D721Med (cell line): ENCODE measurements at places on chromosomes 7 and 10.

- DNase-seq, result no peak
These were observed 25.8 kb upstream of the ZRANB1 start for GRCh38 chr10:124916098-124916584.

DNA sequence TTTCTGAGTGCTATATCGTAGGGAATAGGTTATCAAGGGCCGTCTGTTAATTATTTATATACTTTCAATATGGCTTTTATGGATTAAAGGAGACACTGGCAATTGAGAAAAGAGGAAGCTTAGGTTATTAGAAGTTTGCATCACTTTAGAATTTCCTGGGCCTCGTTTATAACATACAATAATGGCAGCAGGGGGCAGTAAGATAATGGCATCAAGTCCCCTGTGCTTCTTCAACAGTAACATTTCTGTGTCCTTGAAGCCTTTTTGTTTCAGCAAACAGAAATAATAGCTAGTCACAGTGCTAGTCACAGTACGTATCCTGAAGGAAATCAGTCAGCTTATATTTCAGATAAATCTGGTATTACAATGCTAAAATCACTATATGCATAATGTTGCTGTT lies 41.9 kb downstream of the SPAM1 start:
- no peak for DNase-seq

DNA sequence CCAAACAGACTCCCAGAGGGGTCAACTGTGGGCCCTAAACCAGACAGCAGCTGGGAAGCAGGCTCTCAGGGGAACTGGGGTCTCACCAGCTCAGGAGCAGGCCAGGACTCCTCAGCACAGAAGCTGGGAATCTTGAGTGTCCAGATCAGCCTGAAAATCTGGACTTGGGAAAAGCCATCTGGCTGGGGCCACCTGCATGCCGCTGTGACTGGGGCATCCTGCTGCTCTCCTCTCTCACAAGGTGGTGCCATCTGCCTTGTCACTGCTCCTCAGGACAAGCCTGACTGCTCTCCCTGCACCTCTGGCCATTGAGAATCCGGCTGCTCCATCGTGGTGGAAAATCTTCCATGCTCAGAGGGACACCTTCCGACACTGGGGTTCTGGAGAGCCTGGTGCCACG lies 141.4 kb downstream of the PLPP4 start:
- DNase-seq, result no peak

- no peak for DNase-seq
These were observed 134.8 kb downstream of the PHTF2 start for GRCh38 chr7:77933394-77933793.

DNA sequence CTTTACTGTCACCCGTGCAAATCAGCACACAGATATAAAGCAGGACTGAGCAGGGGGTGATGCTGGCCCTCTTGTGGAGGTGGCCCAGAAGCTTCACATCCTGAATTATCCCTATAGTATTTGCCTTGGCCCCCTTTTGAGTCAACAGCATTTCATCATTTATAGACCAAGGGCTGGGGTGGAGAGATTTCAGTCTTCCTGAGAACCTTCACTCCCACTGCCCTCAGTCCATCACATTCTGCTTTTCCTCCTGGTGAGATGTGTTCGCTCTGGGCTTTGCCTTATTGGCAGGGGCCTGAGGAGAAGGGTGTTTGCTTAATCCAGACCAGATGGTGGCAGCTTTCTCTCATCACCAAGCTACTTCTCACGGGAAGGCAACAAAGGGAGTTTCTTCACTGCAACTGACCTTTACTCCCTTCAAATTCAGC lies 47.7 kb downstream of the NOC3L start:
- no peak for DNase-seq

DNA sequence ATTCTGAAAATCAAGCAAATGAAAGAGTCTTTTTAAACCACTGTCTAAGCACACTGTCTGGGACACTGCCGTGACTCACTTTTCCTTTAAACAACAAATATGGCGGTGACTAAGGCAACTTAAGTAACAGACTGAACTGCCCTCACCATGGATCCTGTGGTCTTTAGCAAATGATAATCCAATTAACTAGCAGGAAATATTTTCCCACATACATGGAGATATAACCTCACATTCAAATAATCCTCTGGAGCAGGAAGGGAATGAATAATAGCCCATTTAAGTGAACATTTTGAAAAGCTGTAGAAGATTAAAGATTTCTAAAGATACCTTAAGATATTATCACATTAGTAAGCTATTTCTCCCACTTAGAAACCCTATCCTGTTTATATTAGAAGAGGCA lies 40.3 kb upstream of the LRRC17 start:
- DNase-seq, result no peak
